Upper lobe of left lung (tissue), 6 donors: ENCODE measurements at places on chromosomes 11 and 22.

DNA sequence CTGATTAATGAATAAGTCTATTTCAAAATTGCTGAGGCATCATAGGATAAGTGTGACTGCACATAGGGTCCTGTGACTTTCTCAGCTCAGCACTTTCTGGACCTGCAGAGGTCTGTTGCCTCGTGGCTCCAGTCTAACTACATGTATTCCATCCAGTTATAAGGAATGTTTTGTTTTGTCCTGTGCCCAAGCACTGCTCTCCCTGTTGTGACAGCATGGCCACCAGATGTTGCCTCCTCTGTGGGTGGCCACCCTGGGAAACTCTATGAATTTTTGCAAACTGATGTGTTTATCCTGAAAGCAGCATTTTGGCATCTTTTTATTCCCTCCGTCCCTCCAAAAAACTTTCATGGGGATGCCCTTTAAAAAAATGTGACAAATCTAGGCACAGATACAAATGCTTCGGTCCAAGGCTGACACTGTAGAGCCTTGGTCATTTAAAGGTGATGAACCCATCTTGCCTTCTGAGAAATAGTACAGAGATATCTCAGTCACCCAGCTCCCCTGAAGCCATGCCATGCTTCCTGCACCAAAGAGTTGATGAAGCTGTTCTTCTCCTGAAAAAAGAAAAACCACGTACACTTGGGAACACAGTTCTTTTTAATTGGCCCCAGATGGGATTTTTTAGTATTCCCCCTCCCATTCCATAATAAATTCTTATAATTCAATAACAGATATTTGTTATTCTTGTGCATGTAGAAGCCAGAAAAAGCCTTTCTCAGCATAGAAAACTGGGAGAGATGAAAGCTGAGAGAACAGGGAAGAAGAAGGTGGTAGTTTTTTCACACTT is 72.6 kb downstream of the CCDC34 start:
- no peak overlapping the region for H3K27ac ChIP-seq
- H3K27me3 ChIP-seq: no peaks in the 10 kb centered on the region
- no peaks in the 10 kb centered on the region for H3K4me1 ChIP-seq
- no peak overlapping the region for H3K4me3 ChIP-seq
- no peaks in the 10 kb centered on the region for H3K36me3 ChIP-seq

DNA sequence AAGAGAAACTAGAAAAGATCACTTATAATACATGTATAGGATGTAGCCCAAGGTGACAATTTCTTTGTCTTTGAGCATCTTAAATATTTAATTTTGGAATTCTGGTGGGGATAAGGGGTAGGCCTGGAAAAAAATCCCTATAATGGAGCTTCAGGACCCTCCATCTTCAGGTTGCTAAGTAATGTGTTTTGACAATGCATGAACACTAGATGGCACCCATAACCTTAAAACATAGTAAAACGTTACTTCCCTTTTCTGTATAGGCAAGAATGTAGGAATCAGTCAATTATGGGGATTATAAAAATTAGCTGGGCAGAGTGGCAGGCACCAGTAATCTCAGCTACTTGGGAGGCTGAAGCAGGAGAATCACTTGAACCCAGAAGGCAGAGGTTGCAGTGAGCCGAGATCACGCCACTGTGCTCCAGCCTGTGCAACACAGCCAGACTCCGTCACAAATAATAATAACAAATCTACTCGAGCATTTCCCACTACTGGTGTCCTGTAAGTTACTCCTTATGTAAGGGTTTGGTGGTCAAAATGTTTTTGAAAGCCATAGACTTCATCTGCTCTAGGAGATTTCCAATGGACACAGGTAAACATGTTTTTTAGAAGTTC is 541.9 kb upstream of the CCDC90B start:
- no peaks in the 10 kb centered on the region for H3K4me1 ChIP-seq
- no peaks in the 10 kb centered on the region for H3K36me3 ChIP-seq
- H3K27ac ChIP-seq: no peak overlapping the region
- DNase-seq: no peak
- no peaks in the 10 kb centered on the region for H3K27me3 ChIP-seq

GRCh38 chr11:63614136-63614671 is at the start of gene PLAAT3:
Gene PLAAT3, minus strand, starts transcription at chr11:63614433. Its CDS starts 419 bp downstream, at chr11:63614014.
- H3K36me3 ChIP-seq: no peaks in the 10 kb centered on the region
- peak; percentile 91 for DNase-seq
- no peaks in the 10 kb centered on the region for H3K27me3 ChIP-seq
- H3K4me1 ChIP-seq: peaks cover 41% of the 10 kb centered on the region
- H3K4me3 ChIP-seq: peak within 1 kb of the TSS; percentile 82

- H3K36me3 ChIP-seq: peaks cover 99% of the 10 kb centered on the region
- H3K4me3 ChIP-seq: no peak overlapping the region
- no peak for DNase-seq
- peaks cover 10% of the 10 kb centered on the region for H3K4me1 ChIP-seq
Observed at GRCh38 chr11:70331901-70332300, 61.4 kb downstream of the PPFIA1 start.

DNA sequence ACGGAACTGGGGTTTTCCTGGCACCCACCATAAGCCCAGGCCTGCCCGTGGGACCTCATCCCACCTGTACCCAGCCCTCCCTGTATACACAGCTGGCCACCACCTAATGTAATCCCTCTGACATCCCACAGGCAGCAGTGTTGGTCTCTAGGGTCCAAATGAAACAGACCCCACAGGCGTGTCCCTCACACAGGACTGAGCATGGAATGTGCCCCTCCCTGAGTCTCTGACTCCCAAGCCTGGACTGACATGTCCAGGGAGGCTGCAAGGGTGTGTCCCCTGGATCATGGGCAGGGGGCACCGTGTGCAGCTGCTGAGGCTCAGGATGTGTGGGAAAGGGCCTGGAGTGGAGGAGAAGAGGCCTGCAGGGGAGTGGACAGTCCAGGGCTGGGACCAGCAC is 50.6 kb upstream of the PPARA start:
- peaks cover 57% of the 10 kb centered on the region for H3K4me1 ChIP-seq
- no peak overlapping the region for H3K4me3 ChIP-seq
- no peak for DNase-seq
- H3K27me3 ChIP-seq: no peaks in the 10 kb centered on the region

DNA sequence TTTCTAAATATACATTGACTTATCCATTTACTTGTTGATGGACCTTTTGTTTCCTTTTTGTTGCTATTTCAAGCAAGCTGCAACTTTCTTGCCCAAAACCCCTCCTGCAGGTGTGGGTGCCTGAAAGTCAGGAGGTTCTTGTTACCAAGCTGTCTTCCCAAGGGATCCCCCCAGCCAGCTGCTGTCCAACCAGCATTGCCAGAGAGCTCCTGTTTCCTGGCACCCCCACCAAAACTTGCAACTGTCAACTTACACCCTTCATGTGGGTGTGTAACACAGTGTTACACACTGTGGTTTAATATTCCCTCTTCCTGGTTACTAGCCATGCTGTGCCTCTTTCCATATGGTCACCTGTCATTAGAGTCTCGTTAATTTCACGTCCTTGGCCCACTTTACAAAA is 1.6 kb upstream of the KRTAP5-1 start:
- no peak overlapping the region for H3K27ac ChIP-seq
- H3K36me3 ChIP-seq: no peaks in the 10 kb centered on the region
- no peak overlapping the region for H3K4me3 ChIP-seq
- H3K27me3 ChIP-seq: no peaks in the 10 kb centered on the region

DNA sequence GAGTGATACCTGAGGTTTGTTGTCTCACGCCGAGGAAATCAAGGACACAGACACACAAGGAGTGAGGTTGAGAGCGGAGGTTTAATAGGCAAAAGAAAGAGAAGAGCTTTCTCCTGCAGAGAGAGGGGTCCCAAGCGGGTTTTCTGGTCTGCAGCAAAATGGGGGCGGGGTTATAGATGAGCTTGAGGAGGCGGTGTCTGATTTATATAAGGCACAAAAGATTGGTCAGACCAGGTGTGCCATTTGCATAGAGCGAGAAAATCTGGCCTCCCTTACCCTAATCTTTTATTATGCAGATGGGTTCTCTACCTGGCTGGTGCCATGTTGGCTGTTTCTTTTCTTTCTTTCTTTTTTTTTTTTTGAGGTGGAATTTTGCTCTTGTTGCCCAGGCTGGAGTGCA is 11.8 kb downstream of the C11orf96 start:
- no peak overlapping the region for H3K4me3 ChIP-seq
- H3K27ac ChIP-seq: no peak overlapping the region
- no peak for DNase-seq
- H3K36me3 ChIP-seq: no peaks in the 10 kb centered on the region

DNA sequence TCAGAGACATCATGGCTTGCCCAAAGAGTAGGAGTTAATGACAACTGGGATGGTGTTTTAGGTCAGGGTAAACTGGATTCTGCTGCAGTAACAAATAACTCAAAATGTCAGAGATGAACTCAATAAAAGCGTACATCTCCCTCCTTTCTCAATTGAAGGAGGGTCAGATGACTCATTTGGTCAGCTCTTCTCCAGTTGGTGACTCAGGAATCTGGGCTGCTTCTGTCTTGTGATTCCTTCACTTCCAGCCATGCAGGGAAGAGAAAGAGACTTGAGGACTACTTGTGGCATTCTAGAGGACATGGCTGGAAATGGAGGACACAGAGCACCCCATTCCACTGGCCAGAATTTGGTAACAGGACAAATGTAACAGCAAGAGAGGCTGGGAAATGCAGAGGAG is 3.2 kb upstream of the SYT13 start:
- peaks cover 9% of the 10 kb centered on the region for H3K4me1 ChIP-seq
- H3K4me3 ChIP-seq: no peak overlapping the region
- peaks cover 16% of the 10 kb centered on the region for H3K27me3 ChIP-seq
- H3K36me3 ChIP-seq: no peaks in the 10 kb centered on the region

DNA sequence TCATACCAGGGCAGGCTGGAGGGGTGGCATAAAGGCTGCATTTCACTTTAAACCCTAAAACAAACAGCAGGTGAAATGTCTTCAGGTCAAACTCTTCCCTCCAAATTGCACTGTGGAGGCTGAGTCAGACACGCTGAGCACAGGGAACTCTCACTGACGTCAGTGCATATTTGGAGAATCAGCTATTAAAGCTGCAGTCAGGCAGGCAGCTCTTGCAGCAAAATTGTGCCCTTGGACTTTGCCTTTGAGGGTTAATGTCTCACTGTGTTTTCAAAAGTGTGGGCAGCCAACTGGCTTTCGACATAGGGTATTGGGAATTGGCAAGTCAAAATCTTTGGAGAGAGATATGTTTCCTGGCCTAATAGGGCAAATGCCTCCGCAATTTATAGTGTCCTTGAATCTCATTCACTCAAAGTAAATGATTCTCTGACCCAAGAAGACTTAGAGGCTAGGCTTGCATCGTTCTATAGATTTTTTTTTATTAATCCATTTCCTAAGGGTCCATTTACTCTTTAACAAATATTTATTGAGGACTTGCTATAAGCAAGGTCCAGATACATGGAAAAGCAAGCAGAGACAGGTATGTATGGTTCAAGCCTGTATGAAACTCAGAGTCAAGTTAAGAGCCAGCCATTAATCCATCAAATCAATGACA is 27.7 kb upstream of the SMCO4 start:
- no peak for DNase-seq
- H3K36me3 ChIP-seq: no peaks in the 10 kb centered on the region
- no peak overlapping the region for H3K27ac ChIP-seq
- H3K27me3 ChIP-seq: no peaks in the 10 kb centered on the region

- no peak overlapping the region for H3K27ac ChIP-seq
- H3K27me3 ChIP-seq: peaks cover 4% of the 10 kb centered on the region
- no peak for DNase-seq
- no peaks in the 10 kb centered on the region for H3K36me3 ChIP-seq
Observed at GRCh38 chr22:49308300-49308699, 519.4 kb downstream of the BRD1 start.

GRCh38 chr11:135036488-135037297 is 624.7 kb upstream of the B3GAT1 start:
- no peak overlapping the region for H3K4me3 ChIP-seq
- H3K4me1 ChIP-seq: no peaks in the 10 kb centered on the region
- no peak for DNase-seq
- H3K27me3 ChIP-seq: no peaks in the 10 kb centered on the region
- no peak overlapping the region for H3K27ac ChIP-seq

GRCh38 chr11:35524780-35525179 is 636 bp downstream of the PAMR1 start:
- H3K4me1 ChIP-seq: peaks cover 5% of the 10 kb centered on the region
- DNase-seq: no peak
- H3K27me3 ChIP-seq: no peaks in the 10 kb centered on the region
- H3K4me3 ChIP-seq: no peak overlapping the region
- H3K27ac ChIP-seq: no peak overlapping the region

- no peak overlapping the region for H3K27ac ChIP-seq
- no peaks in the 10 kb centered on the region for H3K36me3 ChIP-seq
- H3K27me3 ChIP-seq: no peaks in the 10 kb centered on the region
- DNase-seq: no peak
Observed at GRCh38 chr11:27414644-27415043, 51.6 kb upstream of the CCDC34 start.

DNA sequence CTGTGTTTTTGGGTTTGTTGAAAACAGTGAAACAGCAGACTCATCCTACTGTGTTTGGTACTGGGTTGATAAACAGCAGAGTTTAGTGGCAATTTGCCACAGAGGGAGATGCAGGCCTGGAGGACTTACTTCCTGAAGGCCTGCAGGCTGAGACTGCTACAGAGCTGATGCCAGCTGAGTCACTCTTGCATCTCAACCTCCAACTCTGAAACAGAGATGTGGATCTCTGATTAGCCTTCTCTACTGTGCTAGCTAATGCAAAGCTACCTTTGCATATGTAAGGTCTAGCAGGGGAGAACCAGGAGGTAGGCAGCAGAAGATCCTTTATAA is 14.3 kb downstream of the ATP5MG start:
- no peak overlapping the region for H3K4me3 ChIP-seq
- H3K27me3 ChIP-seq: no peaks in the 10 kb centered on the region
- DNase-seq: no peak
- peaks cover 7% of the 10 kb centered on the region for H3K36me3 ChIP-seq

GRCh38 chr11:132632641-132633124 is 899.6 kb downstream of the OPCML start:
- H3K27ac ChIP-seq: no peak overlapping the region
- H3K4me3 ChIP-seq: no peak overlapping the region
- H3K27me3 ChIP-seq: no peaks in the 10 kb centered on the region
- no peak for DNase-seq
- H3K4me1 ChIP-seq: no peaks in the 10 kb centered on the region

- no peaks in the 10 kb centered on the region for H3K27me3 ChIP-seq
- H3K36me3 ChIP-seq: no peaks in the 10 kb centered on the region
Observed at GRCh38 chr11:117690484-117691217, 106.4 kb downstream of the DSCAML1 start.

DNA sequence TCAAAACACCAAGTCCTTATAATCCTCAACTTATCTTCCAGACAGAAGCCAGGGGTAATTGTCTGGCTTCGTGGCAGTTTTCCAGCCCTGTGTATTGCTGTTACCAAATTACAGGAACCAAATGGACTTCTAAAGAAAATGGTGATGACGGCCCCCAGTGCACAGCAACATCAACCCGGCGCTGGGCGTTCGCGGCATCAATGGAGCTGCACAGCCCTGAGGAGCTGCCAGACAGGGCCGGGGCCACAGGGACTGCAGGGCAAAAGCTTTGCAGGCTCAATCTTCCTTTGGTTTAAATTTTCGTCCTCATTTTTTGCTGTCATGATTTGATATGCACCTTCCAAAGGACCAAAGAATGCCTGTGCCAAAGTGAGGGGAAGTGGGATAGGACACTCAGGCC is 292.5 kb downstream of the BRD1 start:
- no peaks in the 10 kb centered on the region for H3K36me3 ChIP-seq
- H3K27ac ChIP-seq: no peak overlapping the region
- H3K4me3 ChIP-seq: no peak overlapping the region
- DNase-seq: no peak
